ENCODE measurements at places on chromosomes 13 and 19. TPM values are rescaled to one million over a fixed set of nuclear protein-coding genes. Genes with fewer than 3 reads are reported as not detected.

DNA sequence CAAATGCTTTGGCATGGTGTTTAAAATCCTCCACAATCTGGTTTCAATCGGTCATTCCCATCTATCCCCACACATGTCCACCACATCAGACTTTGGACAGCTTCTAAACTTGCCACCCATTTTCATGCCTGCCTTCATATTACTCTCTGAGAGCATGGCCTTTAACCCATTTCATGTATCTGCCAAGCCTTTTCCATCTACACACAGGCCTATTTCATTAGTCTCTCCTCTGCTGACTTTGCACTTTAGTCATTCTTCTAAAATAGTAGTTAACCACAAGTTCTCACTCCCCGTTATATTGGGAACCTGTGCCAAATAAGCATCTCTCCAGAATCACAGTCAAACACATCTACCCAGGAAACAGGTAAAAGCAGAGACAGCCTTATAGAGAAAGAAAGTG, 142.2 kb downstream of the MZT1 start:
- no peak for DNase-seq

The KASH5 gene
- total RNA-seq = not detected

GRCh38 chr19:57886046-57886445, 2.8 kb downstream of the ZNF814 start:
- DNase-seq = no peak

The IL4I1 gene
- total RNA-seq = 3.6 TPM

The CRLF1 gene
- not detected for total RNA-seq

GRCh38 chr13:78084401-78084800, 165.8 kb upstream of the EDNRB start:
- DNase-seq = no peak

DNA sequence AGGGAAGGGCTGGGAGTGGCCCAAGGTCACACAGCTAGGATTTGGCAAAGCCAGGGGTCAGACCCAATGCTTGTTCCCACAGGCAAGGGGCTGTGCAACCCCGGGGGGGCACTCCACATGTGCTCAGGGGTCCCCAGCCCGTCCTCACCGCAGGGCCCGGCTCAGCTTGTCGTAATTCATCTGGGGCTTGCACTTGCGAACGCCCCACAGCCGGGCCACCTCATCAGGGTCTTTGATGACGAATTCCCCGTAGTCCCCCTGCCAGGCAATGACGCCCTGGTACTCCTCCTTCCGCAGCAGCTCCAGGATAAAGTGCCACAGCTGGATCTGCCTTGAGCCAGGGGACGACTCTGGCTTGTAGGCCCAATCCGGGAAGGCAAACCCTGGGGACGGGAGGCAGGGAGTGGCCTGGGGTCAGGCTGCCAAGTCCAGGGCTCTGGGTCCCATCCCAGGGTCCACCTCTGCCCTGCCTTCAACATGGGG, 4.7 kb downstream of the ERF start:
- DNase-seq = no peak

GRCh38 chr13:99431927-99432608, 69.2 kb upstream of the TM9SF2 start:
- DNase-seq = no peak

The TRPM4 gene
- total RNA-seq = 20.9 TPM

GRCh38 chr13:39417643-39418042, 185.3 kb downstream of the LHFPL6 start:
- DNase-seq = peak; percentile 47

DNA sequence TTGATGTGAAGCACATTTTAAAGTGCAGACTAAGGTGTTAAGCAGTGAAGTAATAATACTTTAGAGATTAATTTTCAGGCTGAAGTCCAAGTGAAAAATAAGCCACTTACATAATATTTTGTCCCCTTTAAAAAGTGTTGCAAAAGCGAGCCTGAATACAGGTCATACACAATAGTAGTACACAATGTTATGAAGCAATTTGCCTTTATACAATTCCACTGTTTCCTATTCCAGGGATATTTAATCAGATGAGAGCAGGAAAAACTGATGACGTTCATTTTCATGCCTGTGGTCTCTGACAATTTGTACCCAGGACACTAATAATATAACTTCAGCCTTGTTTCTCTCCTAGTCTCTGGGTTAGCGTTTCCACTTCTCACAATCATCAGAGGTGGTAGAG, 916.7 kb downstream of the PCDH9 start:
- DNase-seq = no peak

The ZNF575 gene
- total RNA-seq = not detected

- DNase-seq = no peak
Observed at GRCh38 chr13:71291842-71292146, 575.2 kb downstream of the DACH1 start.

The PSG2 gene
- total RNA-seq = not detected

The SH3GL1 gene
- 102 TPM for total RNA-seq

- peak; percentile 54 for DNase-seq
Observed at GRCh38 chr13:33349986-33350826, 64.7 kb upstream of the STARD13 start.

- DNase-seq = no peak
Observed at GRCh38 chr13:91145571-91146205, 201.8 kb upstream of the MIR17HG start.

GRCh38 chr13:100392709-100393630, 195.6 kb downstream of the GGACT start:
- peak; percentile 98 for DNase-seq

The CDX2 gene
- not detected for total RNA-seq

DNA sequence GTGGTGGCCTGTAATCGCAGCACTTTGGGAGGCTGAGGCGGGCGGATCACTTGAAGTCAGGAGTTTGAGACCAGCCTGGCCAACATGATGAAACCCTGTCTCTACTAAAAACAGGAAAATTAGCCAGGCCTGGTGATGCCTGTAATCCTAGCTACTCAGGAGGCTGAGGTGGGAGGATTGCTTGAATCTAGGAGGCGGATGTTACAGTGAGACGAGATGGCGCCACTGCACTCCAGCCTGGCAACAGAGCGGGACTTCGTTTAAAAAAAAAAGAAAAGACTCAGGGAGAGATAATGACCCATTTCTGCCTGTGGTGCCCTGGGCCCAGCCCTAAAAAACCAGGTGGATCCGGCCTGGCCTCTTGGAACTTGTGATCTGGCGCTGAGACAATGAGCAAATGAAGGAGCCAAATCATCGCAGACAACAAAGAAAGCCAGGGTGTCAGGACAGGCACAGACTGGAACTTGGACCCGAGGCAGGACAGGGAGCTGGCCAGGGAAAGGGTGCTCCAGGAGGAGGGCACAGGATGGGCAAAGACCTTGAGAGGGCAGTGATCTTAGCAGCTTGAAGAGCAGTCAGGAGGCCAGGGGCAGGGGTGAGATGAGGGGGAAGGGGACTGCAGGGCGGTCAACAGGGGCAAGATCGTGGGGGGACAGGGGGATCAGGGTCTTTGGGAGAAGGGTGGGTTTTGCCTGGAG, 962 bp upstream of the JAK3 start:
- no peak for DNase-seq

DNA sequence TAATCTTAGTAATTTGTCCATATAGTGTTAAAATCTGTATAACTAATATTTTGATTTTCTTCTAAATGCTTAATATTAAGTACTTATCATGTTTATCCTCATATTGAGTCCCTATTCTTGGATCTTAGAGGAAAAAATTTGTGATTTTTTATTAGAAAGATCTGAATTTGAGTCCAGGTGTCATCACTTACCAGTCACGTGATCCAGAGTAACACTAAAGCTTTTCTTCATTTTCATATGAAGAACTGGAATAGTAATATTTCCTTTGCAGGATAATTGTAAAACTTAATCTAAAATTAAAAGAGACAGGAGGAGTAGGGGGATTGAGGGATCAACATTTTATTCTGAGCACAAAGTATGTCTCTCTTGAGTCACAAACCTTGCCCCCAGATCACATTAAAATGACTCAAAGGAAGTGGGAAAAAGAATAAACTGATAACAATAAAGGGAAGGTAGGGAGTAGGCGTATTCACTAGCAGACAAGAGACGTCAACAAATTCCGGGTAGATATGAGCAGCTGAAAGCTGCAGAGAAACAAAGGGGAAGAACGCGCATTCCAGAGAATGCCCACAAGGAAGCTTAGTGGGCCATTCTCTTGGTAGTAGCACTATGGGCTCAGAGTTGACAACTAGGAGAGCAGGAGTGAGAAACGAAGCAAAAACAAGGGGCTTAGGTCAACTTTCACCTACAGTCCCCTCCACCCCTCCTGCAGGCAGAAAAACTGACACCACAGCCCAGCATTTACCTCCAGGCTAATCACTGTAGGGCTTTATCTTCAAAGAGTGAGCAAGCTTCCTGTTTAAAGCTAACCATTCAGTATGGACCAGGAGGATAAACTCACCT, 123.1 kb downstream of the SPRY2 start:
- peak; percentile 82 for DNase-seq

- no peak for DNase-seq
Observed at GRCh38 chr19:46859637-46860124, 1.1 kb upstream of the ARHGAP35 start.

The SIGLEC12 gene
- total RNA-seq = not detected

GRCh38 chr19:14167576-14168138, 31.3 kb upstream of the ASF1B start:
- peak; percentile 16 for DNase-seq

The RPL13A gene
- 2,583 TPM for total RNA-seq

DNA sequence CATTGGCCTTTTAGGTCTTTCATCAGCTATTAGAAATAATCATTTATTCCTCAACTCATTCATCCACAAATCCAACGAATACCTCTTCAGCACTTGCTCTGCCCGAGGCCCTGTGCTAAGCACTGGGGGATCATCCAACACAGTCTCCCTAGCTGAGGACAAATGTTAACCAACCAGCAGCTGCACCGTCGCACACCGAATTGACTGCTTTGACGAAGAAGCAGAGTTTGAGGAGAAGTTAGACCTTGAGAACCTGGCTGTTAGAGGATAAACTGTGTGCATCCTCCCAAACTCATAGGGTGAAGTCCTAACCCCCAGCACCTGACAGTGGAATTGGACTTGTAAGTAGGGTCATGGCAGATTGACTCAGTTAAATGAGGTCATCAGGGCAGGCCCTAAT, 170.9 kb downstream of the USP12 start:
- DNase-seq = no peak

DNA sequence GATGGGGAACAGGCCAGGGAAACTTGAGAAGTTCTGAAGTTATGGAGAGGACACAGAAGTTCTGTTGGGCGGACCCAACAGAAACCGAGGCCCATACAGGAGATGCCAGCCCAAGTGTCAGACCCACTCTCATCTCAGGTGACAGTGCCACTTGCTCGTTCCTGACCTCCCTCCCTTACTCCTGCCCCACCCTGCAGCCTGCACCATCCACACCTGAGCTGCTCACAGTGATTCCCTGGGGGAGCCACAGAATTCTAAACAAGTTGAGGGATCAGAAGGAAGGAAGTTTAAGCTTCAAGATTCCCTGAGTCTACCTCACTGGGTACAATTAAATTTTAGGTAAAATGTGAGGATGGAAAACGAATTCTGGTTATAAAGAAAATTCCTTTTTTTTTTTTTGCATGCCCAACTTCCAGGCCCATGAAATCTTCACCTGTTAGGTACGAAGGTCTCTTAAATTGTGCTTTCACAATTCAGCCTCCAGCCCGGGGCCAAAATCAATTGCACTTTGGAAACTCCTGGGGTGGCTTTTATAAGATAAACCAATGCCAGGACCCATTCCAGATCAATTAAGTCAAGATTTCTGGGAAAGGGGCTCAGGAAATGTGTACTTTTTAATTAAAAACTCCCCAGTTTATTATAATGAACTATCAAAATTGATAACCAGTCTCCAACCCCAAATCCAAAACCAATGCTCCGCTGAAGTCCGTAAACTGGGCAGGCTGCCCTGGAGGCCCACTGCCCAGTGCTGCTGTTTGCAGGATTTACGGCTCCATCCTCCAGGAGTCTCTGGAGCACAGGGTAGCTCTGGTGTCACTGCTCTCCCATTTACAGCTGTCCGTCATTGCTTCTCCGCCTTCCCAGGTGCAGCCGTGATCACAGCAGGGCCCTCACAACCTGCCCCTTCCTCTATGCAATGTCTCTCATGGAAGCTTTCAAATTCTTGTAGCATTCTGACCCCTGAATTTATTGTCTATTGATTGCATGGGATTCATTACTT, 643.5 kb downstream of the UQCRFS1 start:
- DNase-seq = no peak

The SETDB2 gene
- total RNA-seq = 9.9 TPM

DNA sequence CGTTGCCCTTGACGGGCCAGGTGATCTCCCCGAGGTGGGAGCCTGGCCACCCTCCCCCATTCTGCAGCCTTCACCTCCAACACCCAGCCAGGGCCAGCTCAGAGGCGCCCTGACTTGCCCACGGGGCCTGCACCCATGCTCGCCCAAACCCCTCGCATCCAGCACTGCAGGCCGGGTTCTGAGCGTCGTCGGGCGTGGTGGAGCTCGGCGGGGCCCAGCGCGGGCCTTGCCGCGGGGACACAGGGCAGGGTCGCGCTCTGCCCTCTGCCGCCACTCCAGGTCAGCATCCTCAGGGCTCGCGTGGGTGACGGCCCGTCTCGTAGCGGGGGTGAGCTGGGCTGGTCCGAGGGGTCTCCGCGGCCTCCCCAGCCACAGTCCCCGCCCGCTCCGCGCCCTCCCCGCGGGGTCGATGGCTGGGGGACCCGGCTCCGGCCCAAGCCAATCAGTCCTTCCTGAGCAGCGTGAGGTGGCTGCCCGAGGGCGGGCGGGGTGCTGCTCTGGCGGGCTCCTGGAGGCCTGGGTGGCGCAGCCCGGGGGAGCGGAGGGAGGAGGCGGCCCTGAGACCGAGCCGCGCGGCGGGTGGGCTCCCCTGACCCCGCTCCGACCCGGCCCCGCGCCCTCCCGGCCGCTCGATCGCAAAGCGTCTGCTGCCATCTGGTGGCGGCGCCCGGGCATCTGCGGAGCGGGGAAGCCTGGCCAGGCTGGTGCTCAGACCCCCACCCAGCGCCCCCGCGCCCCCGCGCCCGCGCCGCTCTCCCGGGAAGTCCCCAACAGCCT, 61.4 kb downstream of the CCNE1 start:
- peak; percentile 53 for DNase-seq

GRCh38 chr19:33473653-33474305, 47.8 kb downstream of the PEPD start:
- DNase-seq = peak; percentile 81

GRCh38 chr13:51223560-51224270, 1.5 kb downstream of the FAM124A start:
- no peak for DNase-seq

DNA sequence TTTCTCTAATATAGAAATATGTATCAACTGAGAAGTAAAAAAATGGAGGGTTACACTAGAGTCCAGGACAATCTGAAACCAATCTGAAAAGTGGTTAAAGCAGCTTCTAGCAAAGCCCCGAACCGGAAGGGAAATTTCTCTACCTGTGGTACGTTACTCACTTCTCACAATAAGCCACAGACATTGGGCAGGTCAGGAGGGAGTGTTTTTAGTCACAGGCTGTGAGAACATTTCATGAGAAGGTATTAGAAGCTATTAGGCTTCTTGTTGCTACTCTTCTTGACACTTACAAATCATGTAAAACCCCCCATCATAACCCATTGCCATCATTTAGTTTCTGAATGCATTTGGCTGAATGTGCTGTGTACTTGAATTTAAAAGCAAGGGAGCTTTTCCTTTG, 120.9 kb downstream of the NUFIP1 start:
- DNase-seq = no peak

GRCh38 chr19:13747098-13747453, 17.2 kb upstream of the MRI1 start:
- DNase-seq = no peak

Data from dermis blood vessel endothelial cell (primary cell).